ENCODE measurements at places on chromosomes 4 and X.

GRCh38 chr4:82591592-82591991 is 29.8 kb upstream of the TMEM150C start:
- DNase-seq: no peak

DNA sequence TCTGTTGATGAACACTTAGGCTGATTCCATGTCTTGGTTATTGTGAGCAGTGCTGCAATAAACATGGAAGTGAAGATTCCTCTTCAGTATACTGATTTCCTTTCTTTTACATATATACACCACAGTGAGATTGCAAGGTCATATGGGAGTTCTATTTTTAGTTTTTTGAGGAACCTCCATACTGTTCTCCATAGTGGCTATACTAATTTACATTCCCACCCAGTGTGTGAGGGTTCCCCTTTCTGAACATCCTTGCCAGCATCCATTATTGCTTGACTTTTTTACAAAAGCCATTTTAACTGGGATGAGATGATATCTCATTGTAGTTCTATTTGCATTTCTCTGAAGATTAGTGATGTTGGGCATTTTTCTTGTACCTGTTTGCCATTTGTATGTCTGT is 80.5 kb upstream of the GALNT7 start:
- no peak for DNase-seq

GRCh38 chr4:52091801-52092200 is 40.7 kb downstream of the SPATA18 start:
- DNase-seq: no peak

- no peak for DNase-seq
Measured at GRCh38 chr4:183903021-183903760, 1.9 kb upstream of the STOX2 start.

GRCh38 chr4:30181918-30182317 is 538.3 kb upstream of the PCDH7 start:
- DNase-seq: no peak

DNA sequence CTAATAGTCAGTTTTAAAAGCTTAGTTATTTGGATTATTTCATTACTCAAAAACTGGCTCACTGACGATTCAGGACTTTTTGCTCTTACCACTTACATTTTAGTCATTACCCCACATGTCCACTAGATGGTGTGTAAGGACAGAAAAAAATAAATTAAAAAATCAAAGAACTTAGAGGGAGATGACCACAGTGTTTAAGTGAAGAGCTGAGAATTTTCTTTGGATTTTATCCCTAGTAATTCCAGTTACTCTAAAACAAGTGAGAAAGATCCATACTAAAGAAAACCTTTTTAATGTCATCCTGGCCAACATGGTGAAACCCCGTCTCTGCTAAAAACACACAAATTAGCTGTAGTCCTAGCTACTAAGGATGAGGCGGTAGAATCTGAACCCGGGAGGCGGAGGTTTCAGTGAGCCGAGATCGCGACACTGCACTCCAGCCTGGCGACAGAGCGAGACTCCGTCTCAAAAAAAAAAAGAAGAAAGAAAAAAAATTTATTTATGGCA is 26.4 kb upstream of the TMPRSS11B start:
- no peak for DNase-seq

DNA sequence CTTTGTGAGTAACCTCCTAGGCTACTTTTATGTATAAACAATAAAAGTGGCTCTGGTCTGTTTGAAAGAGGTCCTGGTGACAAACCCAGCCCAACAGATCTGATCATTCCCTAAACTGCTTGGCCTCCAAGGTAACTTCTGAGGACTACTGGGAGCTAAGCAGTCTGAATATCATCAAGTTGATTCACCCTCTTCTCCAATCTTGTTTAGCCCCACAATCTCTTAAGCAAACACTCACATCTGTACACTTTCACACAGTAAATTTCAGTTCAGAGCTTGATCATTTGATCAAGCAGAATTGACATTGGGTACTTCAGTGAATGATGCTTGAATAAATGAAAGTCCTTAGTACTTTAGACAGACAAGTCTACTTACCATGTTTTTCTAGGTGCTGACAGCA is 74.7 kb downstream of the HCCS start:
- DNase-seq: no peak
